ENCODE measurements at places on chromosomes 6 and 20.

GRCh38 chr20:48538058-48538825, 289.6 kb downstream of the PREX1 start:
- H3K36me3 ChIP-seq: no peaks in the 10 kb centered on the region
- DNase-seq: no peak
- no peak overlapping the region for H3K27ac ChIP-seq

DNA sequence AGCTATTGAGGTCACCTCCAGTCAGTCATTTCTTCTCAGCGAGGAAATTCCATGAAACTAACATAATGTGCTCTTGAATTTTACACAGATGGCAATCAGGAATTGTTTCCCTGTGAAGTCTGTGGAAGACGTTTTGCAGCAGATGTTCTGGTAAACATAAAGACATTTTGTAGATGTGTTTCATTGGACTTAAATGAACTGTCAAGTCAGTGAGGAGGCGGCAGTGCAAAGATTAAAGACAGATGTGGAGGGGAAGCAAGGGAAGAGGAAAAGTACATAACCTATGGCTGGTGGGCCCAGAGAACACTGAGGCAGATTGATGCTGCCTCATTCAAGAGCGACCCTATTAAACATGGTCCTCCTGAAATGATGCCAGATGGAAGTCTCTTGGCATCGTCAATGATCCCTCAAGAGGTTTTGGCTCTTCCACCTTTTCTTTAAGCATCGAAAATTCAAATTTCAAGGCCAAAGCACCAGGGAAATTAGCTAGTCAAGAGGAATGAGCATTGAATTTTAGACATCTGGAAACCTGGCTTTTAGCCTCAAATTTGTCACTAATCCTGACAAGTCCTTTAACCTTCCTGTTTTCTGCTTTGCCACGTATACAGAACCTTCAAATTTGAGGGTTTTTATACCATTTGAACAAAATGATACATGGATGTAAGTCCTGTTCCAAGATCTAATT, 20.1 kb downstream of the ZC2HC1B start:
- no peak overlapping the region for H3K4me3 ChIP-seq
- no peaks in the 10 kb centered on the region for H3K36me3 ChIP-seq
- H3K27ac ChIP-seq: no peak overlapping the region
- no peaks in the 10 kb centered on the region for H3K27me3 ChIP-seq
- DNase-seq: no peak
- H3K4me1 ChIP-seq: no peaks in the 10 kb centered on the region

DNA sequence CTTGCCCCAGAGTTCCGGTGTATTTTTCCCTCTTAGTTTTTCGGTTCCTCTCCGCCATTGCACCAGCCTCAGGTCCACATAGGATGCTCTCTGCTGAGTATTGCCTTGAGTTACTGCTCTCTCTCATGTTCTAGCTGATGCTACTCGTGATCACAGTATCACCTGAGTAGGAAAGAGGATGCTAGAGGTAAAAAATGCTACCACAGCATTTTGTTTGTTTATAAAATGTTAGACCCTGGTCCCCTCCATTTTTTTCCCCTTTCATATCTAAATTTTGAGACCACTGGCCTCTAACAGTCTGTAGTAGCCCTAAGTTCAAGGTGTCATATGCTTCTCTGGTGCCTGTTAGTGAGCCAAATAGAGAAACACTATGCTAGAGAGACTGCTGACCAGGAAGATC, 175.5 kb downstream of the OR2B2 start:
- H3K36me3 ChIP-seq: no peaks in the 10 kb centered on the region
- H3K4me1 ChIP-seq: peaks cover 5% of the 10 kb centered on the region
- DNase-seq: no peak
- H3K27me3 ChIP-seq: peaks cover 17% of the 10 kb centered on the region
- H3K27ac ChIP-seq: no peak overlapping the region

GRCh38 chr20:17614176-17614811, 44.4 kb downstream of the DSTN start:
- DNase-seq: no peak
- H3K4me3 ChIP-seq: no peak overlapping the region
- H3K27ac ChIP-seq: no peak overlapping the region
- no peaks in the 10 kb centered on the region for H3K27me3 ChIP-seq
- peaks cover 33% of the 10 kb centered on the region for H3K4me1 ChIP-seq
